ENCODE measurements at places on chromosomes 6 and 20.
A peak's percentile ranks its signal among the peaks of the same experiment; 100 is the strongest.

DNA sequence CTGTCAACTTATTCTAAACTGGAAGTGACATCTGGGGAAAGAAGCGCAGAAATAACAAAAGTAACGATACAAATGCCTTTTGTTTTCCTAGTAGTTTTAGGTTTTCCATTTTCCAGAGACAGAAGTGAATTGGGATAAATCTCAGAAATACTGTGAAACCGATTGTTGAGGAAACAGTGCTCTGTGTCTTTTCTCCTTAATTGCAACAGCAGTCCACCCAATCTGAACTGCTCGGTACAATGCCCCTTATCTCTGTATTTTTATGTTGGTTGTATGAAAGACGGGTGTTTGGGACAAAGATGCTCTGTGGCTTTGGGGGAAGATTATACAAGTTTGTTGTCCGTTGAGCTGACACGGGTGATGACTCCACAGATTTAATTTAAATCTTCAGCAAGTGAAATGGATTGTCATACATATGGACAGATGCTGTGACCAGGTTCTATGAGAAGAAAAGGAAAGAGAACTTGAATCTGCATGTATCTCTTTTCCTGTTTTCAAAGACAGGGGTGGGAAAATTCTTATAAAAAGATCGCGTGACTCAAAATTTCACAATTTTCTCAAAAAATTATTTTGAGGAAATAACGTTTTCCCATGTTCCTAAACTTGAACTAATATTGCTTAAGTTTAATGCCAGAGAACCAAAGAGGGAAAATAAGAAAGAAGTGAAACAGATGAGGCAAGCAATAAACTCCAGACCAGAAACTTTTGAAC, 41.2 kb downstream of the SASH1 start:
- no peak for DNase-seq

GRCh38 chr6:101845172-101845571, 451.7 kb downstream of the GRIK2 start:
- DNase-seq, result no peak

- DNase-seq, result no peak
Observed at GRCh38 chr20:57399587-57400155, 8.5 kb downstream of the RBM38 start.

DNA sequence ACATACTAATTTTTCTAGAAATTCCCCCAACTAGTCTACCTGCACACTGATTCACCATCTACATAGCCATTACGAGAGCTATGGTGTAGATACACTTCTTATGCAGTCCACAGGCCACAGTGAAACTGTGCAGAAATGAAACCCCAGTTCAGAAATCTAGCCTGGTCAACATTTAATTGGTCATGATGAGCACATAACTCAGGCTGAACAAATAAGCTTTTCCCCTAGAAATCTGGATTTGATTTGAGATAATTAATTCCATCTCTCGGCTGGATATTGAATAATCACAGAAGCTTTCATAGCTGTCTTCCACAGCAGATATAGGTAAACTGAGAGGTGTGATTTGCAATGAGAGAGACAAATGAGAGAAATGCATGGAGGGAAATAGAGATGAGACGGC, 22.6 kb upstream of the TINAG start:
- no peak for DNase-seq

DNA sequence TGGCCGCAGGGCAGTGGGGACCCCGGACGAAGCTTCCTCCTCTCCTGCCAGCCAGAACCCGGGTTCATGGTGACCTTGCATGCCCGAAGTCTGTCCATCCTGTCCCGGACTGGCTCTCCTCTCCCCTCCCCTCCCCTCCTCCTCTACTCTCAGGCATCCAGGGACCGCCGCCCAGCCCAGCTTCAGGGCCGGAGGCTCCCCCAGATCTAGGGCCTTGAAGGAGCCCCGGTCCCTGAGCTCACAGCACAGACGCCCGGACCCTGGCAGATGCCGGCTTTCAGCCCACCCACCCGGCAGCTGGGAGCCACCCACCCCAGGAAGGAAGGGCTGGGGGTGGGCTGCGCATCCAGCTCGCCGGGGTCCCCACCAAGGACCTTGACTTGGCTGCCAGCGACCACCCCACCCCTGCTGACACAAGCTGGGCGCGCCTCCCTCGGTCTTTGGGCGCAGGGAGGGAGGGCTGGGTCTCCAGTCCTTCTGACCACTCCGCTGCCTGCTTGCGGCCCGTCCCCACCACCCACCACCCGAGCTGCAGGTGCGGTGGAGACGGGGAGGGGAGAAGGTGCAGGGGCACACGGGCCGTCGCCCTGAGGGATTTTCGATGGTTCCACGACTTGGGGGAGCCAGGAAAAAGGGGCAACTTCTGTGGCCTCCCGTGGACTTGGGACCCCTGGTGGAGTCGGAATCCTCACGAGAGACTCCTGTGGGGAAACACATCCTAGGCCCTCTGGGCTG, 5.8 kb upstream of the ABHD16B start:
- no peak for DNase-seq

DNA sequence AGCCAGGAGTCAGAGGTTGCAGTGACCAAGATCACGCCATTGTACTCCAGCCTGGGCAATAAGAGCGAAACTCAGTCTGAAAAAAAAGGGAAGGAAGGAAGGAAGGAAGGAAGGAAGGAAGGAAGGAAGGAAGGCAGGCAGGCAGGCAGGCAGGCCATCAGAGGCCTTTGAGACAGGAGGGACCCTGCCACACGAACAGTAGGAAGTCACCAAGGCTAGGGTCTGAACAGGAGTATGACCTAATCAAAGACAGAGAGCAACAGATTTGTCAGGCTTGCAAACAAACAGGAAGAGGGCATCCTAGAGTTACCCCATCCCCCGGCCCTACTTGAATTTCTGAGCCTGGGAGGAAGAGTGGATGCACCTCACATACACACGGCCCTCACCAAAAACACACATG, 67.1 kb downstream of the FGD2 start:
- DNase-seq, result peak; percentile 12

- DNase-seq, result peak; percentile 61
Observed at GRCh38 chr20:43919686-43920403, 5.2 kb downstream of the TOX2 start.

DNA sequence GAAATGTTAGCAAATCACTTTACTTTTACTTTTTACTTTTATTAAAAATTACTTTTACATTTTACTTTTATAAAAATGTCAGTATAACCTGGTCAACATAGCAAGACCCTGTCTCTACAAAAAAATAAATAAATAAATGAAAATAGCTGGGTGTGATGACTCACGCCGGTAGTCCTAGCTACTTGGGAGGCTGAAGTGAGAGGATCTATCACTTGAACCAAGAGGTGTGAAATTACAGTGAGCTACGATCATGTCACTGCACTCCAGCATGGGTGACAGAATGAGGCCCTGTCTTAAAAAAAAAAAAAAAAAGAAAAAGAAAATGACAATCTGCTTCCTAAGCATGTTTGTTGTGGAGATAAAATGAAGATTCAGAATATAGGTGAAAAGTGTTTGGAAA, 31.0 kb upstream of the FBXO30 start:
- no peak for DNase-seq

DNA sequence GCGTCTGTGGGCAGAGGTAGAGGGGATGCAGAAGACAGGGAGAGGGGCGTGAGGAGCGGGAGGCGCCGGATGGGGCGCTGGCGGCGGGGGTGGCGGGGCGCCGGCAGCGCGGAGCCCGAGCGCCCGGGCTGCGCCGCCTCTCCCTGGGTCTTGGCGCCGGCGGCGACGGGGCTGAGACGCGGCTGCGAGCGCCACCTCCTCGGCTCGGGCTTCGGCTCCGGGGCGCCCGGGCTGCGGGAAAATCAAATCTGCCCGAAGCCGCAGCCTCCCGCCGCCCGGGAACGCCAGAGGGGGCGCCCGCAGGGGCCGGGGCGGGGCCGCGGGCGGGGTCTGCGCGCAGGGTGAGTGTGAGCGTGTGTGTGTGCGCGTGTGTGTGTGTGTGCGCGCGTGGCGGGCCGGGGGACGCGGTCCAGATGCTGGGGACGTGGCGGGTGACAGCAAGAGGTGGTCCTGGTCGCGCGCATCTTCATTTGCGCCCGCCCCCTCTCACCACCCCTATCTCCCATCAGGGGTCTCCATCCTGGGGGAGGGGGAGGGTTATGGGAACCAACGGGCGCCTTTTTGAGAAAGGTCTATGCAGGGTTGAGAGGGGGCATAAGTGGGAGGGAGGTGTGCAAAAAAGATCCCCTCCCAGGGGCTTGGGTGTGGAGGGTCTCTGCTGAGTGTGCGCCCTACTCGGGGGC, 646 bp upstream of the CPNE5 start:
- DNase-seq, result no peak

DNA sequence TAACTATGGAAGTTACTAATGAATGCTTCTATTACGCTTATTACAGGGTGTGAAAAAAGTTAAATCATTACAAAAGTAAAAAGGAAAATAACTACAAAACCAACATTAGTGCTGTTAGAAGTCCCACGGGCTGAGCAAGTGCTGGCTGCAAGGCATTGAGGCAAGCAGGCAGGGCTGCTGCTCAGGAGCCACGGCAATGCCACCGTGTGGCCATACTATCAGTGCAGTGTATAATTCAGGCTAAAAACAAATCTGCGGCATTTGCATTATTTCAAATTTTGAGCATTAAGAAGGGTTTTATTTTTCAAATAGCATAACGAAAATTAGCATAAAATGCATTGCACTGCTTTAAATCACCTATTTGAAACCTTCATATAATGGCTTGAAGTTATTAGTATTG, 17.1 kb downstream of the IFNGR1 start:
- no peak for DNase-seq

DNA sequence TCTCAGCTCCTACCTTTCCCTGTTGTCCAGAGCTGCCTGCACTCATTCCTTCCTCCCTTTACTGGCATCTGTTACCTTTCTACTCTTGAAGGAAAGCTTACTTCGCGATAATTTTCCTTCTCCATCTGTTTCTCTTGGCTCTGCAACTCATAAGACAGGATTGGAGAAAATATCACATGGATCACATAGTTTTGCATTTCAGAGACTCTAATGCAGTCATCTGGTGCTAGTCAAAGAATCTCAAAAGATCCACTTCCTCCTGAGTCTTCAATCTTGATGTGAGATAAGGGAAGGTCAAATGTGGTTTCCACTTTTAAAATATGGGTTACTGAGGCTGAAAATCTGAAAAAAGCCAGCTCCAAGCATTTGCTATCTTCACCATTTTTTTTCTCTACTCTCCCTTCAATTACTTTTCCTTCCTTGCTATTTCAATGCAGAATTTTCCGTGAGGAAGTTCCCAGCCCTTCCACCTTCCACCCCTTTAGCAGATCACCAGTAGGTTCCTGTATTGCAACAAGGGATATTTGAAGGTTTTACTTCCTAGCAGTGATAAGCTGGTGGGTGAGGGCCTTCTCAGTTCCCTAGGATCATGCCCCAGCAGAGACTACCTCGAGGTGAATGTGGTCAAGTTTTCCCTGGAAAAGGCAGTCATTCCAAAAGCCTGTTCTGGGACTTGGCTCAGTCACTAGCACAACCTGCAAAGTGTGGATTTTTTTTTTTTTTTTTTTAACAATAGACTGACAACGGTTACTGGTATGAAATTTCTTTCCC, 62.8 kb upstream of the LRRC1 start:
- no peak for DNase-seq

DNA sequence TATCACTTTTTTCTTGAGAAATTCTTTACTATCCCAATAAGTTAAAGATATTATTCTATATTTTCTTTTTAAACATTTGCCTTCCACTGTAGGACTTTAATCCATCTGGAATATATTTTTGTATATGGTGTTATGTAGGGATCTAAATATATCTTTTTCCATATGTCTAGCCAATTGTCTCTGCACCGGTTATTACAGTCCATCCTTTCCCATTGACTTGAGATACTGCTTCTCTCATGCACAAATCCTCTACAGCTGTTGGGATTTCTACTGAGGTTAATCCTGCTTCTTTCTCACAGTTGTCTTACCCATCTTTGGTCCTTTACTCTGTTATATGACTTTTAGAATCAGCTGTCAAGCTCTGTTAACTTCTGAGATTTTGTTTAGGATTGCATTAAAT, 483.8 kb upstream of the CDH4 start:
- DNase-seq, result no peak

- DNase-seq, result no peak
Observed at GRCh38 chr20:38369389-38369788, 23.1 kb downstream of the LBP start.

DNA sequence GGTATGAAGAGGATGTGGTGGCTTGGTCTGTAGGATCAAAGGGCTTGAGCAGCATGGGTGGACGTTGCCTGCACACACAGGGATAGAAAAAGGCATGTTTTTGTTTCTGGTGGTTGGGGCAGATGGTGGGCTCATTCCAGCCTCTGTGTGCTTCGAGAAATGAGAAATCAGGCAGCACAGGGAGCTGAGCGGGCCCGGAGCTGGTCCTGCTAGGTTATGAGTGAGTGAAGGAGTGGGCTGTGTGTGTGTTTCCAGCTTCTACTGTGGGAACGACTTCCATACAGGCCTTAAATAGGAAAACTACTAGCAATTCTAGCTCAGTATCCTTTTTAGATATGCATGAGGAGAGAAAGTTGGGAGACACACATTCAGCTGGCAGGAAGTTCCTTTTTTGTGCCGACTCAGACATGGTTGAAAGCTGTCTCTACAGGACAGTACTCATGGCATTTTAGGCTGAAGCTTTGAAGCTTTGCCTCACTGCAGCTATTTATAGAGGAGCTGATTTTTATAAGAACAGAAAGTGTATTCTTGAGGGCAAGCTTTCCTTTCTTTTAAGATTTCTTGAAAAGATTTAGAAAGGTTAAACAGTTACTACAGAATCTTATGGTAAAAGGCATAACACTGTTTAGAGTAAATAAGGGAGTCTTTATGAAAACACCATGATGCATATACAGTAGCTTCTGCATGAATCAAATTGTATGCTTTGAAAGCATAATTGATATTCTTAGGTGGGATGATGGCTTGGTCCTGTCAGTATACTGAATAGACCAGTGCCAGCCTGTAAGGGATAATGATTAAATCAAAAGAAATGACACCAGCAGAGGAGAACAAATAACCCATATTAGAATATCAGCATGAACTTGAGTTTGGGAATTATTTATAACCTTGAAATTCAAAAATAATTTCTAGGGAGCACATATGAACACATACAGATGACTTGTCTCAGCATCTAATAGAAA, 104.0 kb upstream of the MAN1A1 start:
- no peak for DNase-seq

GRCh38 chr6:7324520-7324919, 11.5 kb upstream of the SSR1 start:
- no peak for DNase-seq

GRCh38 chr6:135451617-135452190, 45.8 kb downstream of the AHI1 start:
- DNase-seq, result no peak

- no peak for DNase-seq
Observed at GRCh38 chr6:166739117-166739975, 112.3 kb upstream of the RPS6KA2 start.

GRCh38 chr6:8785223-8785622, 349.9 kb upstream of the SLC35B3 start:
- no peak for DNase-seq

All from NCI-H2029 (cell line).